ENCODE measurements at places on chromosomes 3 and 15.

DNA sequence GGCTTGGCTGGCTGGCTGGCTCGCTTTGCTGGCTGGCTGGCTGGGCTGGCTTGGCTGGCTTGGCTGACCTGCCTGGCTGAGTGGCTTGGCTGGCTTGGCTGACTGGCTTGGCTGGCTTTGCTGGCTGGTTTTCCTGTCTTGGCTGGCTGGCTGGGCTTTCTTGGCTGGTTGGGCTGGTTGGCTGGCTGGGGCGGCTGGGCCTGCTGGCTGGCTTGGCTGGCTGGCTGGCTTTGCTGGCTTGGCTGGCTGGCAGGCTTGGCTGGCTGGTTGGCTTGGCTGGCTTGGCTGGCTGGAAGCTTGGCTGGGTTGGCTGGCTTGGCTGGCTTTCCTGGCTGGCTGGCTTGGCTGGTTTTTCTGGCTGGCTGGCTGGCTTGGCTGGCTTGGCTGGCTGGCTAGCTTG is 435.6 kb downstream of the GOLGA6L6 start:
- no peak for DNase-seq

- DNase-seq: no peak
Observed at GRCh38 chr3:26550413-26550812, 72.2 kb upstream of the LRRC3B start.

- no peak for DNase-seq
Observed at GRCh38 chr15:64547275-64547674, 86.9 kb downstream of the ZNF609 start.

DNA sequence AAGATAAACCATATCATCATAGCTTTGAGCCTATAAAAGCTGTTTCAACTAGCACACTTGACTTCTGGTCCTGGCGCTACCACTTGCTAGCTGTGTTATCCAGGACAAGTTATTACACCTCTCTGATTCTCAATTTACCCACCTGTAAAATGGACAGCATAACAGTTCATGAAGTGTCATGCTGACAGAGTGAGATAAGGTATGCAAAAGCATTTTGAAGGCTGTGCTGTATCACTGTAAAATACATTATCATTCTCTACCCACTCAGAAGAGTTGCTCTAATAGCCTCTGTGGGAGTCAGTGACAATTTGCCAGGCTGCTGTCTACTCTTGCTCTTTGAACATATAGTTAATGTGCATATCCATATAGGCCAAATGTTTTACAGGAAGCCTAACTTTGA is 93.0 kb downstream of the SSR3 start:
- no peak for DNase-seq

DNA sequence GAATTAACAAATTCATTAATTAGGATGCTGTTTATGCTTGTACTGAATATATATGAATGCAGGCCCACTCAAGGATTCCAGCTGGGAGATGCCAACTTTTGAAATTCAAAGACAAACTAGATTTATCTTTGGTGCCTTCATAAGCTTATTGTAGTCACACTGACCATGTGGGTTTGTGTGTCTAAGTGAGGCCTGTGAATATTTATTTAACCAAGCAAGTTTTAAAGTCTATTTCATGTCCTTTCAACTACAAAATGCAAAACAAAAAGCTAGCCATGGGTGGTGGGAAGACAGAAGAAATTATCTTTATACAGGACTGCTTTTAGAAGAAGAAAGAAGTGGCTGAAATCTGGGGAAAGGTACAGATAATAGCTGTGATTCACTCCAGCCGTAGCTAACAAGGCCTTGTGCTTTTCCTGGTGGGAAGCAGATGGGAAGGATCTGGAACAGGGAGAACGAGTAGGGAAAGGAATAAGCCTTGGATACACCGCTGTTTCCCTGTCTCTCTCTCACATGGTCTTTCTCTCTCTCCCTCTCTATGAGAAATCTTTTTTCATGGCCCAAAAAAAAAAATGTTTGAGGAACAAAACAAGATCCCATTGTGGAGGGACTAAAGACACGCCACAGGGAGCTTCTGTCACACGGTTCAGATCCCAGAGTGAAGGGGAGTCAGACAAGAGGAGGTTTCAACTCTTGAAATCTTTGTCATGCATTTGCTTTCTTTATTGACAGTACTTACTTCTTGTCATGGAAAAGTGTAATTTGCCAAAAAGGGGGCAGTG is 225.5 kb downstream of the RORA start:
- no peak for DNase-seq

DNA sequence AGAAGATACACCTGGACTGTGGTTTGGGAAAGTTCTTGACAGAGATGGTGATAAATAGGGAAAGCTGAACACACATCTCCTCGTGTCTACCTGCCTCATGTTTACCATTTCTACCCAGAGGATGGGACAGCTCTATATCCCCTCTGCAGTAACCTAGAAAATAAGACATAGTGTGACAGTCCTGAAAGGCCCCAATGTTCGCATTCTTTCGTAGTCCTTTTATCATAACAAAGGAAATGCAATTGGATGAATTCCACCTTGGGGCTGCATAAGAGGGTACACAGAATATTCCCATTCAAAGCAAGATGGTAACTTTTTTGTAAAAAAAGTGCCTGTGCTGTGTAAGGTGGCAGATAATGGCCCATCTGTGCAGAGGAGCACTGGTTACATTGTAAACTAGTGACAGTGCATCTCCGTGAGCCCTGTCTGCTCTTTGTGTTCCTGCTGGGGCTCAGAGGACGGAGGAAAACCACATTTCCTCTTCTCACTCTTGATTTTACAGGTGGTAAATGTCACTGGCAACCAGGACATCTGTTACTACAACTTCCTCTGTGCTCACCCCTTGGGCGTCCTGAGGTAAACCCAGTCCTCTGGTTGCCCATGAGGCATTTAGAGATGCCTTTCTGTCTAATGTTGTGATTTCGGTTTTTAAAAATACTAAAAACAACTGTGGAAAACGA is 74.3 kb downstream of the SIDT1 start:
- DNase-seq: peak; percentile 36

DNA sequence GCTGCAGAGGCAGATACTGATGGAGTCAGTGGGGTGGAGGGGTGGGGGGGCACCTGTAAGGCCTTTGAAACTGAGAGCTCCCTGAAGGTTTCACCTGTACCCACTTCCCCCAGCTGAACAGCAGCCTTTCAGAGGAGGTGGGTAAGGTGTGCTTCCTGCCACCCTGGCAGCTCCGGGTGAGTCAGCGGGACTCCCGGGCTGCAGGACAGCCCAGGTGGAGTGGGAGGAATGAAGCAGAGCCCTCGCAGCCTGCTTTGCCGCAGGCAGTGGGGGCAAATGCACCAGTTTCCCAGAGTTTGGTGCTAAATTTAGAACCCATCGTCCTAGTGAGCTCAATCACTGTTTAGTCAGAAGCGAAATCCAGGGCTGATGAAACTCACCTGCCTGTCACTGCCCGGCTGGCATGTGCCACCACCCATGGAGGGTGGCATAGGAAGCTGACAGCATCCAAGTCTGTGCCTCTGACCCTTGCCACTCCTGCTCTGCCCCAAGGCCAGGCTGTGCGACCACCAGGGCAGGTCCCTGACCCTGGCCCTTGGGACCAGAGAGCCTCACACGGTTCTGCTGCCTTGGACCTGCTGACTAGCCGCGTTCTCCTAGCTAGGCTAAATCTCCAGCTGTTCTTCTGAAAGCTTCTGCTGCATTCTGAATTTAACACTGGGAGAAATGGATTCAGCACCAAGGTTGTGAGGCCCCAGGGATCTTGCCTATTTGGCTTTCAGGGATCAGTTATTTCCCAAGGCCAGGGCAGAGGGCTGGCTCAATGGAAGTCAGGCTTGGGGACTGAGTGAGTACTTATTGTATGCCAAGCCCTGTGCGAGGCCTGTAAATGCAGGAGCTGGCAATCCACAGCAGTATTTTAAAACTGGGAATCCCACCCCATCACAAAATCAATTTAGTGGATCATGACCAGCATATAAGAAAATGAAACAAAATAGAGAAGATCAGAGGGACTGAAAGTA is 67.3 kb upstream of the RASGRF1 start:
- DNase-seq: no peak

DNA sequence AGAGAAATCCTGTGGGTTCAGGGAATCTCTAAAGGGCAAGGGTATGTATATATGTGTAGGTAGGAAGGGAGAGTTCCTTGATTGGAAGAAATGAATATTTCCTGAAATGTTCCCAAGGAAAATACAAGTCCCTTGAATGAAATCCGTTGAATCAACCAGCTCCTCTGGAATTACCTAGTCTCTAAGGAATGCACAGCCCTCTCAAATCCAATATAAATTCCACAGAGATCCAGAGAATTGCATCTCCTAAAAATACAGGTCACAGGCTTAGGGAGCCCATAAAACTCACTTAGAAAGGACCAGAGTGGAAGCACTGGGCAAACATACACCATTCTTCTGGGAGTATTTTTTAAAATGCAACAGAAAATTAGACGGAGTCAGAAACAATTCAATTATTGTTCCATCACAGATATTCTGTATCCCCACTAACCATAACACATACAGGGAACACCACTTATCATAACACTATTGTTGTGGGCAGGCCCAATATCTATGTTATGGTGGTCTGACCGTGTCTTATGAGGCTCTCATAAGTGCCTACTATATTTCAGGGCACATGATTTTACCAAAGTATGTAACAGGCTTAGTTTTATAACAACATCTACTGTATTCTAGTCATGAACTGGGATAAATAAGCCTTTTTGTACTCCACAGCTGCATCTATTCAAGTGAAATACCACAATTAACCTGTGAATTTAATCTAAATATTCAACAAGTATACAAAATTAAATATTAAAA is 43.7 kb downstream of the IGSF11 start:
- DNase-seq: no peak

- no peak for DNase-seq
Observed at GRCh38 chr3:139418144-139418543, 28.7 kb upstream of the COPB2 start.

DNA sequence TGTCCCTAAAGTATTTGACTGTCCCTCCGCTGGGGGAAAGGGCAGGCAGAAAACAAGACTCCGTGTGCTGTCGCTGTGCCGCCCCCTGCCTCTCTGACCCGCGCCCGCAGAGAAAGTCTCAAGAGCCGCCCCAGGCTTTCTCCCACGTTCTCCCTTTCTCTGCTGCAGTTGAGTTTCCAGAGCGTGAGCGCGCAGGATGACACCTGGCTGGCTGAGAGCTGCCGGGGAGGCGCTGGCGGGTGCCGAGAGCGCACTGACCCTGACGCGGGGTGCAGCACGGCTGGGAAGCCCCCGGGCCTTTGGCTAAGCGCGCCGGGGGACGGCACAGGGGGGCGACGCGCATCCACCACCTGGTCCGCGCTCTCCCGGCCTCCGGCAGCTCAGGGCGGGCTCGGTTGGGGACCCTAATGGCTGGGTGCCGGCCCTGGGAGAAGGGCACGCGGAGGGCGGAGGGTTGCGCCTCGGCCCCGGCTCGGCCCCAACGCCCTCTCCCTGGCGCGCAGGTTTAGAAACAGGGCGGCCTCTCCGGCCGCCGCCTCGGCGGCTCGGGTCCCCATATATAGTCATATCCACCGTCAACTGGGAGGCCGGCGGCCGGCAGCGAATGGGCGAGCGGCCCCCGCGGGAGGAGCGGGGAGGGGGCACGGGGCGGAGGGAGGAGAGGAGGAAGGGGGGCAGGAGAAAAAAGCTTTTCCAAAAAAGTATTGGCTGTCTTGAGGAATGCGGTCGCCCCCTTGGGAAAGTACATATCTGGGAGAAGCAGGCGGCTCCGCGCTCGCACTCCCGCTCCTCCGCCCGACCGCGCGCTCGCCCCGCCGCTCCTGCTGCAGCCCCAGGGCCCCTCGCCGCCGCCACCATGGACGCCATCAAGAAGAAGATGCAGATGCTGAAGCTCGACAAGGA is at the start of gene TPM1:
Gene TPM1, plus strand, starts transcription at position 774 of the 903 bp plus-strand sequence. Its CDS starts 83 bp downstream, at position 857.
- DNase-seq: no peak

DNA sequence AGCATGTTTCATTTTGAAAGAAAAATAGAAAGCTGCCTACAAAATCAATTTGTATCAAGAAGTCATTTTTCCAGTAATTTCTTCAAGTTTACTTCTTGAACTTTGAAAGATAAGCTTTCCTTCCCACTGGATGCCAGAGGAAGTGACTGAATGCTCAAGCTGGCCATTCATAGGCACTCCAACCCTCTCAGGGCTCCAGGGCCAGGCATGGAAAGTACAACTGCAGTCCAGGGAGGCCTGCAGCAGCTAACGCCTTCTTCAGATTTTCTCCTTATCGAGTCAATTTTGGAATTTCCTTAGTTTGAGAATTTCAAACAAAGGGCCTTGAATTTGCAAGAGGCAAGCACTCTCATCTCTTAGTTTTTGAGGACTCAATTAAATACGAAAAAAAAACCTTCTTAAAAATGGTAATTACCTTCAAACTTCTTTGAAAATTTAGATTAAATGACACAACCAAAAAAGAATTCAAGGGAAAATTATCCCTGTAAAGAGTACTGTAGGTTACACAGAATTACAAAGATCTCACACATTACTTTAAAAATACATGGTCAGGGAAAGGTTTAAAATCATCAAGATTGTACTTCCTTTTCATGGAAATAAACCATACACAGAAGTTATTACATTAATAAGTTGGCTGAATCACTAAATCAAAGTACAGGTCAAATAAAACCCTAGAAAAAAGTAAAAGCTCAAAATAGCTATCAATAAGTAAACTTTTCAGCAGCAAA is 2.5 kb downstream of the UBP1 start:
- no peak for DNase-seq

- no peak for DNase-seq
Observed at GRCh38 chr15:101545548-101546505, 56.3 kb upstream of the PCSK6 start.

- no peak for DNase-seq
Observed at GRCh38 chr3:107068980-107069379, 308.3 kb upstream of the CCDC54 start.

DNA sequence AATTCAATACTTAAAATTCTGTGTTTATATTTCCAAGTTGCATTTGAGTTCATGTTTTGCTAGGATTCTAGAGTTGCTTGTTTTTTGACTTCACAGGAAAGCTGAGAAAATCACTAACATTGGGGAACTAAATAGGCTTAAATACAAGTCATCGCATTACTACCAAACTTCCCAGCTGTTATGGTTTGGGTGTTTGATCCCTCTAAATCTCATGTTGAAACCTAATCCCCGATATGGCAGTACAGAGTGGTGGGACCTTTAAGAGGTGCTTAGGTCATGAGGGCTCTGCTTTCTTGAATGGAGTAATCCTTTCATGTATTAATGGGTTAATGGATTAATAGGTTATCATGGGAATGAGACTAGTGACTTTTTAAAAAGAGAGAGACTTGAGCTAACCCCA is 77.2 kb upstream of the ARPP21 start:
- no peak for DNase-seq

- DNase-seq: no peak
Observed at GRCh38 chr3:25097023-25097422, 331.0 kb upstream of the RARB start.

DNA sequence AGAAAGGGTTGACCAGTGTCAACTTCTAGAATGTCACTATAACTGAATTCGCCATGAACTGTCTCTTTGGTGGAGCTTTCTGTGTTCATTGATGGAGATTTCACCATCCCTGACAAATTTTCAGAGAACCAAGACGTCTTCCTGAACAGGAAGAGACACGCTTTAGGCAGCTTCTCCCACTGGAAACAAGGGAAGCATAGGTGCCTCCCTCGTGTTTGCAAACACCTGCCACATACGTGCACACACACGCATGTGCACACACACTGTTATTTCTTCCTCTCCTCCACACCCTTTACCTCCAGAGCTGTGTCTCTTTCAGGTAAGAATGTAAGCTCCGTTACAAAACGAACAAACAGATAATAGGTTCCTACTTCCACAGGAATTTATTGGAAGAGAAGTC is 15.6 kb downstream of the ARRDC4 start:
- no peak for DNase-seq

All from stimulated activated CD8-positive, alpha-beta memory T cell treated with anti-CD3 and anti-CD28 coated beads, Interleukin-15, amount 100 ng/mL, for 48 hours (primary cell).